Breast epithelium (tissue), 4 donors: ENCODE measurements at places on chromosomes 4 and X. TPM values are rescaled to one million over a fixed set of nuclear protein-coding genes. Genes with fewer than 3 reads are reported as not detected.
A peak's percentile ranks its signal among the peaks of the same experiment; 100 is the strongest.

DNA sequence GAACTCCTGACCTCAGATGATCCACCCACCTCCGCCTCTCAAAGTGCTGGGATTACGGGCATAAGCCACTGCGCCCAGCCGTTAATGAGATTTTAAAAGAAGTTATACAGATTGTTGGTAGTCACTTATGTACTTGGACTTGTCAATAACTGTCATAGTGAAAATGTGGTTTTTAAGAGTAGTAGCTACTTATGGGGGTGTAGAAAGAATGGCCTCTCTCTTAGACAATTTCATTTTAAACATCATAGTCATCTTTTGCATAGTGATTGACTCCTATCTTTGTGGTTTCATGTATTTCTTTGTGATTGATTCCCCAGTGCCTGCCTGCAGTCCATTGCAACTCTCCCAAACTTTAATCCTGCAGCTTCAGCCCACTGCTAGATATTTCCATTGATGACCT is 17.4 kb downstream of the FAM199X start:
- no peak overlapping the region for H3K4me3 ChIP-seq
- H3K4me1 ChIP-seq = no peaks in the 10 kb centered on the region
- H3K27ac ChIP-seq = no peak overlapping the region
- H3K27me3 ChIP-seq = peaks cover 17% of the 10 kb centered on the region
- DNase-seq = no peak

GRCh38 chrX:69051901-69052300 is 113.4 kb downstream of the PJA1 start:
- DNase-seq = no peak
- H3K36me3 ChIP-seq = no peaks in the 10 kb centered on the region
- H3K27ac ChIP-seq = no peak overlapping the region
- no peaks in the 10 kb centered on the region for H3K4me1 ChIP-seq
- peaks cover 45% of the 10 kb centered on the region for H3K27me3 ChIP-seq

GRCh38 chr4:138162259-138162658 is 79.9 kb downstream of the SLC7A11 start:
- no peaks in the 10 kb centered on the region for H3K36me3 ChIP-seq
- no peak overlapping the region for H3K4me3 ChIP-seq
- no peaks in the 10 kb centered on the region for H3K27me3 ChIP-seq
- H3K27ac ChIP-seq = no peak overlapping the region
- no peaks in the 10 kb centered on the region for H3K4me1 ChIP-seq
- no peak for DNase-seq

Gene AFF2
- total RNA-seq = 41.0 TPM

GRCh38 chr4:70816894-70817293 is 22.8 kb downstream of the GRSF1 start:
- no peaks in the 10 kb centered on the region for H3K4me1 ChIP-seq
- H3K27ac ChIP-seq = no peak overlapping the region
- H3K4me3 ChIP-seq = no peak overlapping the region
- H3K27me3 ChIP-seq = no peaks in the 10 kb centered on the region
- no peak for DNase-seq

- no peaks in the 10 kb centered on the region for H3K4me1 ChIP-seq
- H3K4me3 ChIP-seq = no peak overlapping the region
- no peaks in the 10 kb centered on the region for H3K36me3 ChIP-seq
- DNase-seq = no peak
- no peak overlapping the region for H3K27ac ChIP-seq
These were observed 126.8 kb upstream of the ENPP6 start for GRCh38 chr4:184344435-184344834.

Gene PHOX2B
- not detected for total RNA-seq

Gene CYLC1
- not detected for total RNA-seq

- H3K36me3 ChIP-seq = no peaks in the 10 kb centered on the region
- no peaks in the 10 kb centered on the region for H3K4me1 ChIP-seq
- H3K4me3 ChIP-seq = no peak overlapping the region
- DNase-seq = no peak
These were observed 91.0 kb upstream of the MAPK10 start for GRCh38 chr4:86450861-86451260.

DNA sequence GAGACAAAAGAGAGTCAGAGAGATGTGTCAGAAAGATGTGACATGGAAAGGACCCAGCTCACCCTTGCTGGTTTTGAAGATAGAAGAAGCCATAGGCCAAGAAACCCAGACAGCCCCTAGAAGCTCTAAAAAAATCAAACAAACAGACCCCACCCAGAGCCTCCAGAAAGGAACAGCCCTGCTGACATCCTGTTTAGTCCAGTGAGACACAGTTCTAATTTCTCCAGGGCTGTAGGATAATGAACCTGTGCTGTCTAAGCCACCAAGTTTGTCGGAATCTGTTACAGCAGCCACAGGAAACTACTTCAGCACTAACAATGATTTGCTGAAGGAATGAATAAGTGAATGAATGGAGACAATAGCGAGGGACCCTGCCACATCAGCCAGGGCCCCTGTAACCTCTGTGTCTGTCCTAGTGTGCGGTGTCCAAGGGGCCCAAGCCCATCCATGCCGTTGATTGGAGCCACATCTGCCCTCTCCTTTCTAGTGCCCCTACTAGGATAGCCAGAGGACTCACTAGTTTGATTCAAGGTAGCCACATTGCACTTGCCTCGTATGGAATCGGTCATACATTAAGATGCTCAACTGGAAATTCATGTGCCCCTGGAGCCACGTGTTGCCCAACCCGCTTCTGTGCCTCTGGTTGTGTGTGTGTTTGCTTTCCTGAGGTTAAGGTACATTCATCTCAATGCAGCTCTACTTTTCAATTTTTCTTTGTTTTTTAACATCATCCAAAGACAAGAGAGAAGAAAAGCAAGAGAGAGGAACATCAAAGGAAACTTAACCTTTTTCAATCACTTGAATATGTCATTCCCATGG is 32.5 kb upstream of the SLC2A9 start:
- no peak overlapping the region for H3K4me3 ChIP-seq
- H3K4me1 ChIP-seq = no peaks in the 10 kb centered on the region
- no peak for DNase-seq

DNA sequence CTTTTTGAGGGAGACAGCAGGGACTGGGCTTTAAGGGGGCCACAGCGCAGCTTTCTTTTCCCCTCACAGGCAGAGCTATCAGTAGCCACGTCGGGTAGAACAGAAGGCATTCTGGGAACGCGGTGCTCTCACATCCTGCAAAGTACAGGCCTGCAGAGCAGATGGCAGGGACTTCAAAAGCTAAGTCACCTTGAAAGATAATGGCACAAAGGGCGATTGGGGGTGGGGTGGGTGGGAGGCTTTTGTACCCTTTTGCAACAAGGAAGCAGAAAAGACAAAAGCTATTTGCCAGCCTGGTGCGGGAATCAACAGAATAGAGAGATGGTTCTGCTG is 93.9 kb downstream of the PHKA2 start:
- H3K27me3 ChIP-seq = no peaks in the 10 kb centered on the region
- no peak for DNase-seq
- no peaks in the 10 kb centered on the region for H3K36me3 ChIP-seq
- H3K27ac ChIP-seq = no peak overlapping the region

- no peak for DNase-seq
- no peaks in the 10 kb centered on the region for H3K36me3 ChIP-seq
- no peak overlapping the region for H3K4me3 ChIP-seq
- H3K4me1 ChIP-seq = no peaks in the 10 kb centered on the region
- H3K27me3 ChIP-seq = no peaks in the 10 kb centered on the region
These were observed 127.5 kb upstream of the OTUD4 start for GRCh38 chr4:145307763-145308430.

DNA sequence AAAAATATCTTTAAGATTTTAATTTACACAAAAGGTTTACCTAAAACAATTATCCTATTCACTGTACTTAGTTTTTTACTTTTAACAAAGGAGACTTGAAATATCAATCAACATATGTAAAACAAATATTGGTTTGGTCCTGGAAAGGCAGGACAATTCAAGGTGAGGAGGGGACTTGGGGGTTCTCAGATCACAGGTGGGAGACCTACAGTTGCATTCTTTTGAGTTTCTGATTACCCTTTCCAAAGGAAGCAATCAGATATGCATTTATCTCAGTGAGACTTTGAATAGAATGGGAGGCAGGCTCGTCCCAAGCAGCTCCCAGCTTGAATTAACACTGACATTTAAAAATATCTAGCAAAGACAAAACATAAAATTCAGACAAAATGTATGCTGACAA is 1917.3 kb downstream of the C4orf33 start:
- no peak overlapping the region for H3K27ac ChIP-seq
- DNase-seq = no peak
- no peak overlapping the region for H3K4me3 ChIP-seq
- no peaks in the 10 kb centered on the region for H3K36me3 ChIP-seq
- no peaks in the 10 kb centered on the region for H3K4me1 ChIP-seq
- no peaks in the 10 kb centered on the region for H3K27me3 ChIP-seq

DNA sequence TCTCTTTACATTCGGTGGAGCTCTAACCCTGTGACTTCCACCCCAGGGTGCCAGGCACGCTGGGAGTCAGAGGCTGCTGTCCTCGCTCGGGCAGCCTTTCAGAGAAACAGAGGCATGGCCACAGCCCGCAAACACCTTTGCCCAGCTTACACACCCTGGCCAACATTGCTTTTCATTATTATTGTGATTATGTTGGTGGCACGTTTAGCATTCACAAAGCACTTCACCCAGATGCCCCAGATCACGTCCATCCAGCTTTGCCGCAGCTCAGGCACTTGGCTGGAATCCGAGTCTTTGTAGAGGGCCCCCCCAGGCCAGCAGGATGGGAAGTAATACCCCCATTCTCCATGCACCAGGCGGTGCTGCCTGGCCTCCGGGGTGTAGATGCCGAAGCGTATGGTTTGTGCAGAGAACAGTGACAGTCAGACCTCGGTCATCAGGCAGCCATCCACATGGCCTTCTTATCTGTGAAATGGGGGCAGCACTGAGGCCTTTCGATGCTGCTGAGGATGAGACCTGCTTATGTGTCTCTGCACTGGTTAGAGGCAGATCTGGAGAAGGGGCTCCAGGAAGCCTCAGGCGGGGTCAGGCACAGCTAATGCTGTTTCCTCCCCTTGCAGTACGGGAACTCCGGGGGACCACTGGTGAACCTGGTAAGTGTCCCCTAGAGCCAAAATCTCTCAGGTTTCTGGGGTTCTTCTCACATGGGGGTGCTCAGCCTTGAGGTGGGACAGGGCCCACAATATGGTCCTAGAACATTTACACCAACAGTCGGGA is 22.3 kb downstream of the HTRA3 start:
- no peaks in the 10 kb centered on the region for H3K36me3 ChIP-seq
- H3K27me3 ChIP-seq = no peaks in the 10 kb centered on the region
- H3K27ac ChIP-seq = no peak overlapping the region
- H3K4me1 ChIP-seq = no peaks in the 10 kb centered on the region

Gene TMPRSS11D
- total RNA-seq = not detected

GRCh38 chr4:30722359-30723200 is 2.4 kb downstream of the PCDH7 start:
- DNase-seq = no peak
- H3K4me3 ChIP-seq = peak overlapping the region; percentile 76
- H3K27ac ChIP-seq = no peak overlapping the region
- no peaks in the 10 kb centered on the region for H3K4me1 ChIP-seq
- H3K36me3 ChIP-seq = no peaks in the 10 kb centered on the region
- H3K27me3 ChIP-seq = no peaks in the 10 kb centered on the region

Gene PDZD4
- 0.80 TPM for total RNA-seq

- no peaks in the 10 kb centered on the region for H3K4me1 ChIP-seq
- no peak for DNase-seq
- H3K27me3 ChIP-seq = no peaks in the 10 kb centered on the region
- H3K27ac ChIP-seq = no peak overlapping the region
- no peak overlapping the region for H3K4me3 ChIP-seq
- no peaks in the 10 kb centered on the region for H3K36me3 ChIP-seq
These were observed 101.1 kb downstream of the CBLL2 start for GRCh38 chrX:22373766-22374165.

Gene OPRPN
- total RNA-seq = not detected

- DNase-seq = no peak
- no peaks in the 10 kb centered on the region for H3K36me3 ChIP-seq
- no peaks in the 10 kb centered on the region for H3K27me3 ChIP-seq
- H3K4me1 ChIP-seq = no peaks in the 10 kb centered on the region
These were observed 94.0 kb downstream of the PHF8 start for GRCh38 chrX:53950130-53950733.
